ENCODE measurements at places on chromosomes 13 and 19.

DNA sequence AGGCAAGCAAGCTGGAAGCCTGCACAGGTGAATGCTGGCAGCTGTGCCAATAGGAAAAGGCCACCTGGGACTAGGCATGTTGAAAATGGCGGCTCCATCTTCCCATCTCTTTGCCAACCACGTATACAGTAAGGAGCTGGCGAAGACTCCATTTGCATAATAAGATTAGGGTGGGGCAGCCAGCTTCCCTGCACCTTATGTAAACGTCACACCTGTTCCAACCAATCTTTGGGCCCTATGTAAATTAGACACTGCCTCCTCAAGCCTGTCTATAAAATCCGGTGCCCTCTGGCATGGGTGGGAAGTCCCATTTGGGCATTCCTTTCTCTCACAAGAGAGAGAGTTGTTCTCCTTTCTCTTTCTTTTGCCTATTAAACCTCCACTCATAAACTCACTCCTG lies 16.8 kb downstream of the ADGRE2 start:
- no peak for DNase-seq

- DNase-seq: no peak
These were observed 152.7 kb downstream of the TNFRSF19 start for GRCh38 chr13:23722726-23723453.

- no peak for DNase-seq
These were observed 17.9 kb downstream of the ZNF101 start for GRCh38 chr19:19686580-19686979.

DNA sequence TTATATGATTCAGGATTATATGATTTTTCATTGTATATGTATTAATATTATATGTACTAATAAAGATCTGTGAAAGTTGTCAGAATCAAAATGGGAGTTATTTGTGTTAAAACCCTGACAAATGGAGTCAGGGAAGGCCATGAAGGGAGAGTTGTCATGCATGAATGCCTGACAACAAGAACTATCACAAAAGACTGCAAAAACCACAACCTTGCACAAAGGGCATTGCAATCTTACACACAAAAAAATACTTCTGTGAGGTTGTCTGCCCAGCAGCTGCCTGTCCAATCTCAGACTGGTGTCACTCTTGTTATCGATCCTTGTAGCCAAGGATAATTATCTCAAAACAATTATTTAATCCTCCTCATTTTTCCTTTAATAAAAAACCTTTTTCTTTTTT lies 21.2 kb upstream of the RBM26 start:
- no peak for DNase-seq

DNA sequence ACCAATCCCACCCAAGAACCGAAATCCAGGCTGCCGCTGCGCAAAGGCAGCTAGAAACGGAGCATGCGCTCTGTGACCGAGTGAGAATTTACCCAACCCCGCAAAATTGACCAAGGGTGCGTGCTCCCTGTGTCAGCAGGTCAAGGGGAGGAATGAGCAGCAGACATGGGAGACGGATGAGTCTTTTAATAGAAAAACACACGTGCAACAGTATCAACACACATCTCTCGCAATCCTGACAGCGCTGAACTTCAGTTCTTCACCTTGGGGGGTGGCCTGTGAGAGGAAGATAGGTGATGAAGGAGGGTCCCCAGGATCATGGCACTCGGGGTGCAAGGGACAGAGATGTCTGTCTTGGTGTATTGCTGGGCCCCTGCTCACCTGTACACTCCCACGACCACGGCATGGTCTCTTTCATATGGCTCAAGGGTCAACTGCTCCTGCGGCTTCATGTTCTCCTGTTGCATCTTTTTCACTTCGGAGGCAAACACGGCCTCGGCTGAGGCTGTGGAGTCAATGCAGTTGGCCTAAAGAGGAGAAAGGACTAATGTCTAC lies 402 bp upstream of the DYRK1B start:
- no peak for DNase-seq

Measured in stimulated activated CD8-positive, alpha-beta memory T cell treated with anti-CD3 and anti-CD28 coated beads, Interleukin-7, amount 100 ng/mL, for 24 hours (primary cell).